ENCODE measurements at places on chromosomes 2 and 18.

DNA sequence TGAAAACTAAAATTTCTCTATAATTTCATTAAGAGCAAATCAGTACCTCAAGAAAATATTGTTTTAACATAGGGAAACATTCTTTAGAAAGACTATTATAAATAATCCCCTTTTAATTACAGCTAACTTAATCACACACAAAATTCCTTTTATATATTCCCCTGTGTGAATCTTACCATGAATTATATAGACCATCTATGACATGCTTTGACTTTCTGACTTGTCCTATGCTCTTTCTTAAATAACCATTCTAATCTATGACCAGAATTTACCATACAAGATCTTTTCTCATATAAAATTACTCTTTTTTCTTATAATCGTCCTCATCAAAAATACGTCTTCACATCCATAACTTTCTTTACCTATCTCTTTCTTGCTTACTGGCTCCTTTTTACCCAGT lies 824.2 kb upstream of the FAM98A start:
- DNase-seq: no peak

DNA sequence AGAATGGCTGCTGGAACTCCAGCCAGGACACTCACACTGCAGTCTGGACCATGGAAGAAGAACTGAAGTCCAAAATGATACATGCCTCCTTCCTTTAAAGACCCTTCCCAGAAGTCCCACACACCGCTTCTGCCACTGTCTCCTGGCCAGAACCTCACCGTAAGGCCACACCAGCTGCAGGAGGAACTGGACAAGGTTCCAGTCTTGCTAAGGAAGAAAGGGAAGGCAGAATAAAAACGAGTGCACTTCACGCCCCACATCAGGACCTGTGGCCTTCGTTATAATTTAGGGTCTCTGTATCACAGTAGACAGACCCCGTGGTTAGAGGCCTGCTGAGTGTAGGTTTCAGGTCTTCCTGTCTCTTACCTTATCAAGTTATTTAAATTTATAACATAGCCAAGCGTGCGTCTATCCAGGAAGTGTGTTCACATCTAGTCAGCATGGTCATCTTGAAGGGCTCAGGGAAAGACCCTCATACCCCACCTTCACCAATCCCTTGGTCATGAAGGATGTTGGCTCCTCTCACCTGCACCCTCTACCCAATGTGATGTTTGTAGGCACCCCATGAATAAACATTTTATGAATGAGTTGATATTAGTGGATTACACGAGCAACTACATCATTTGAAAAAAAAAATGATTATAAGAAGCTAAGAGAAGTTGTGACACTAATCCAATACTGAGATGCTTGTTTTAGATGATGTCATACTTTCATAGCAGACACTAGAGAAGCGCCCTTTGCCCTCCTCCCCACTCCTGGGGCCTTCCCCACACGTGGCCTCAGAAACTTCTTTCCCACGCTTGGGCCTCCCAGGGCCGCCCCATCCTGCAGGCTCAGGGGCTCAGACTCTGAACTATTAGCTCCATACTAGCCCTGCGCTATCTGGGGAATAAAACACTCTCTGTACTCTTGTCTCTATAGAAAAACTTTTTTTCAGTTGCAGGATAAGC lies 157.6 kb downstream of the FAM210A start:
- DNase-seq: no peak

DNA sequence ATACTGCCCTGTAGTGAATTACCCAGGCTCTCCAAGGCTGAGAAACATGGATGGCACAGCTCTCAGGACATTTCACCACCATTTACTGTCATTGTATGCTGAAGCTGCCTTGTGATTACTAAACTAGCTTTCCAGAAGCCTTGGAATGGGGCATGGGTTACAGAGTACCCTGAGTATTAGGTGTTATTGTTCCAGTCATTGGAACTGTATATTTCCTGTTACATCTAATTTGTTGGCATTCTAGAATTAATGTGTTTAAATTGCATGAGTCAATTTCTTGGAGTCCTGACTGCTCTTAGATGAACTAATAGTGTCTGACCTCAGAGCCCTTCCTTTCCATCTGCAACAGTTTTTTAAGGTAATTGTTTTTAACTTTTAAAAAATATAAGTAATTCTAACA lies 9.0 kb downstream of the DGUOK start:
- DNase-seq: no peak

GRCh38 chr18:36811955-36812354 lies 16.8 kb downstream of the TPGS2 start:
- DNase-seq: no peak

DNA sequence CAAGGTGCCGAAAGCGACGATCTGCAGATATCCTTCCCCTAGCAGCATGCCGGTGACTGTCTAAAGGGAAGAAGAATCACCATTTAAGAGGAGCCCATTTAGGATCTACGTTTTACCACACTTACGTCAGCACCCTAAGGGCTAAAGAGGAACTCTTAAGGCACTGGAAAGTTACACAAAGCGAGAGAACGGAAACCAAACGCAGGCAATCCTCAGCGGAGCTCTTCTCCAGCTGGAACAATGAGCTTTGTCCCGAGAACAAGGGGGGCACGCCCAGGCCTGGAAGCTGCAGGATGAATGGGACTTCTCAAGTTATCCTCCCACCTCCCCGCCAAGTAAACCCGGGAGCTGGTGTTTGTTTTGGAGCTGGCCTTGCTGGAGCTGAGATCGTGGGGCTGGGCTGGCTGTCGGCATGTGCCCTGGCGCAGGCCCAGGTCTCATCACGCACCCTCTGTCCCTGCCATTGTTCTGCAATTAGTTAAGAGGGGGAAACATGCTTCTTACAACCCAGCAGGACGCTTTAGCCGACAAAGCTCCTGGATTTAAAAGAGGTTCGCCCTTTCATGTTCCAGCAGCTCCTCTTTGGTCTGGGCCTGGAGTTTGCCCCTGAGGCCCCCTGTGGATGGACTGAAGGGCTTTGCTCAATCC lies 36.4 kb downstream of the PXDN start:
- DNase-seq: no peak

DNA sequence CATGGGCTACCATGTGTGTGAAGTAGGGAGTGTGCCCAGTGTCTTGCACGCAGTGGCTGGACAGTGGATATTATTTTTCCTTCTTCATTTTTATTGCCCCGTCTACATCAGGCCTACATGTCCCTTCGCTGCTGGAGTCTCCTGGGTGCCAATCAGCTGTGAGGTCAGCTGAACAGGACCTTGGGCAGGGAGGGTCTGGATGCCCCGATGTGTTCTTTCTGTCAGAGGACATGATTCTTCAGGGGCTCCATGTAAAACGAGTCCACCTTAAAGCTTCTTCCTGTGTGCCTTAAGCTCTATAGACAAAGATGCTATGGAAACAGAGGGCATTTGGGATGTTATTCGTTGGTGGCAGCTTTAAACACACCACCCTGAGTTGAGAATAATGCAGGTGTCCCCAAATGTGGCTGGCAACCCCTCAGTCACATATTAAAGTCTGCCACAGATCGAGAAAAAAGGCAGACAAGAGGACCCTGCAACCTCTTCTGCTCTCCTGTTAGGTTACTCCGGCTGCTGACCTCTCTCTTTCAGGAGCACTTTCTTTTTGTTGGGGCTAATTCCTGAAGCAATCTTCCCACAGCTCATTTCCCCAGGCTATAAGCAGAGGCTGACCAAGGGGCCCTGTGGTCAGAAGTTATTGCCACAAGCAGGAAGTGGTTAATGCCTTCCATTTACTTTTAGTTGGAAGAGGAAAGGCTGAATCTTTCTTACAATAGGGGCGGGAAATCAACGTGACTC lies 20.0 kb downstream of the GREB1 start:
- no peak for DNase-seq

GRCh38 chr18:77949355-77949973 lies 699.8 kb downstream of the GALR1 start:
- no peak for DNase-seq

GRCh38 chr2:223970343-223971128 lies 13.3 kb downstream of the MRPL44 start:
- peak; percentile 33 for DNase-seq

- DNase-seq: peak; percentile 93
These were observed 2.4 kb upstream of the FOSL2 start for GRCh38 chr2:28390241-28390745.

DNA sequence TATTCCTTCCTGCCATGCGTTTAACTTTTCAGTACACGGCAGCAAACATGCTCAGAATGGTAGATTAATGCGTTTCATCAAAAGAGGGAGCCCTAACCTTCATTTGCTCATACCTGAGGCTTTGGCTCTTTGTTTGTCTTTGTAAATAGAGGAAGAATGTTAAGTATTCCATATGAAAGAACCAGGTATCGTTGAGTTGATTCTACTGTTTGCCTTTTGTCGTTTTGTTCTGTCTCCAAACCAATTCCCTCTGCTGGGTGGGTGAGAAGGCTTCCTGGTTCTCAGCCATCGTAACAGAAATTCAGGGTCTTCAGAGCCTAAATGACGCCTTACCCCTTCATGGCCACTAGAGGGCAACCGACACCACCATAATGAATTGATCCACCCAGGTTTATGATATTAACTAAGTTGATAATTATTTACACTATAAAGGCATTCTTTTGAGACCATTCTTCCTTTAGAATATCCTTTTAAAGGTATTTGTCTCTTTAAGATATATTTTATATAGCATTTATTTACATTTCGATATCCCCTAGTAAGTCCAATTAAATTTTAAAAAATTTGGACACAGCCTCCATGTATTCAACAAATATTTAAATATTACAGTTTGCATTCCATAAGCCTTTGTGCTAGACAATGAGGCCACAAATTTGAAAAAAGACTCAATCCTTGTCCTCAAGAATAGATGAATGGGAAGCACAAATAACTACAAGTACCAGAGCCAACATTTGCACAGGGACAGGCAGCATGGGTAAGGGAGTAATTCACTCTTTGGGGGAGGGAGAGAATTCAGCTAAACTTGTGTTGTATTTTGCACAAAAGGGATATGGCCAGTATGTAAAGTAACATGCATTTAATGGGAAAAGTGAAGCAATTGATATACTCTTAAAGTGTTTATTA lies 48.1 kb downstream of the TIMM21 start:
- DNase-seq: no peak

DNA sequence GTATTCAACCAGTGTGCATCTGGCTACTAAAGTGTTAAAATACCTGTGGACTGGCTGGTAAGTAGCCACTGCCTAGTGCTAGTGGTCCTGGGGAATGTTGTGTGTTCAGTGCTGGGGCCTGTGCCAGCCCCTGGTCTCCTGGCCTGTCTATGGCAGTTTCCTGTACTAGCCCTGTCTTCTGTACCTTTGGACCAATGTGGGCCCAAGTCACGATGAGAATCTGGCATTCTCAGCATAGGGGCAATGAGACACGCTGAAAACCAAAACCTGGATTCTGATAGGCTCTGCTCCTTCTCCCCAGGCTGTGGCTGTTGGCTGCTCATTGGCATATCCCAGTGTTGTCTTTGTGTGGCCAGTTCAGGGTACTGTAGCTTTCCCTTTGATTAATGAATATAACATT lies 170.4 kb downstream of the PTPRM start:
- no peak for DNase-seq

- DNase-seq: no peak
These were observed 214.8 kb downstream of the MC4R start for GRCh38 chr18:60157810-60158209.

- DNase-seq: no peak
These were observed 18.7 kb upstream of the MCM6 start for GRCh38 chr2:135894930-135895329.

- DNase-seq: no peak
These were observed 3.3 kb downstream of the KCNIP3 start for GRCh38 chr2:95300450-95300849.

DNA sequence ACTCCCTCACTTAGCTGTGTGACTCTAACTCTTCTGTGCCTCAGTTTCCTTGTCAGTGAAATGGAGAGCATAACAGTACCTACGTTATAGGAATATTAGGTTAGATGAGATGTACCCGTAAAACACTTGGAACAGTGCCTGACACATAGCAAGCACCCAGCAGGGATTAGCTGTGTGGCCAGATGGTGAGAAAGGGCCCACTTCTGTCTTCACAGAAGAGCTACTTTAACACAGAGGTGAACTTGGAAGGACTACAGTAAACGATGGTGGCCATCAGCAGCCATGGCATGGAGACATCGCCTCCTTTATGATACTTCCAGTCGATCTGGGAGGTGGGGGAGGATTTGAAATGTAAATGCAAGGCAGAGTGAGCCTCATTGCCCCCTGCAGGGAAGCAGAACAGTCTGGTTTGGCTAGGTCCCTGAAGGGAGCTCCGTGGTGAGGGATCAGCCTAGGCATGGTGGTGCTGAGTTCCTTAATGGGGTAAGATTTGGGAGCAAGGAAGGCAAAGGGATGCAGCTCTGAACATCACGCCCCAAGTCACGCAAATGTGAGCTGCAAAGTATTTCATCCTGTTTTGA lies 101.7 kb upstream of the ALPP start:
- no peak for DNase-seq

DNA sequence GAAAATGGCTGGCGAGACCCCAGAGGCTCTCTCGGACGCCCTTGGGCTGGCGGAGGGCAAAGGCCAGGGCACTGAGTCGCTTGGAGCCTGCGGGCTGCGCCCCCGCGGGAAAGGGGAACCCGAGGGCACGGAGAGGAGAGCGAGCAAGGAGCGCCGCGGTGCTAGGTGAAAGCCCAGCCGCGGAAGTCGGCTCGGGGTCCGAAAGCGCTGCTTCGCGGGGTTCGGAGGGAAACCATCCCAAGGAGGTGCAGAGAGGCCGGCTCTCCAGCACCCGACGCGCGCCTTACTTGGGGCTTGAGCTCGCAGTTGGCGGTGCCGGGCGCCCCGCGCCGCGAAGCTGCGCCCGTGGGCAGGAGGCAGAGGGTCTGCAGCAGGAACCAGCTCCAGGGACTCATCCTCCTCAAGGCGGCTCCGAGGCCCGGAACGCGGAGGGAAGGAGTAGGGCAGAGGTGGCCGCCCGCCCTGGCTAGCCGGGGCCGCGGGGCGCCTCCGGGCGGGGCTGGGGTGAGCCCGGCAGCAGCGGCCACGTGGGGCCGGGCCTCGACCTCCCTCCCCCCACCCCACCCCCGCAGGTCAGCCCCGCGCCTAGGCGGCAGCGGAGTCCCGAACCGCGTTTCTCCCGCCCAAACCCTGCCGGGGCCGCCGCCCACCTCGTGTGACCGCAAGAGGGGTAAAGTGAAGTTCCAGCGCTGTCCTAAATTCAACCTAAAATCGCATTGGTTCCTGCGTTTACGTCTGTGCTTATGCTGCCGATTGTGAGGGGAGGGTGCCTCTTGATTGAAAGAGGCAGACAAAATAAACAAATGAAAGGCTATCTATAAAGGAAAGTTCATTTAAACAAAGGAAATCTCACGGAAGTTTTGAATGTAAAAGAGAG lies at the start of gene TRABD2A:
Gene TRABD2A, minus strand, starts transcription at position 440 of the 877 bp plus-strand sequence. Its CDS starts 45 bp downstream, at position 395.
- DNase-seq: no peak

GRCh38 chr2:126863336-126864015 lies 35.2 kb upstream of the TEX51 start:
- DNase-seq: no peak

- DNase-seq: no peak
These were observed 3.0 kb upstream of the ATP6V1B1 start for GRCh38 chr2:70932631-70933230.

- no peak for DNase-seq
These were observed 15.7 kb upstream of the C2orf69 start for GRCh38 chr2:199895406-199895805.

GRCh38 chr2:118774458-118775133 lies 72.9 kb downstream of the EN1 start:
- DNase-seq: no peak

- no peak for DNase-seq
These were observed 30.5 kb downstream of the LINC00305 start for GRCh38 chr18:64118406-64118805.

GRCh38 chr2:151782378-151783132 lies 45.7 kb downstream of the ARL5A start:
- no peak for DNase-seq

All from stimulated activated CD4-positive, alpha-beta T cell treated with anti-CD3 and anti-CD28 coated beads, TNF-alpha, amount 100 ng/mL, for 4 hours (primary cell).